ENCODE measurements at places on chromosomes 3 and 15. TPM values are rescaled to one million over a fixed set of nuclear protein-coding genes. Genes with fewer than 3 reads are reported as not detected.

The STXBP5L gene
- not detected for total RNA-seq

The HRG gene
- total RNA-seq, result 0.58 TPM

The PTH1R gene
- total RNA-seq, result not detected

The CCR5 gene
- total RNA-seq, result not detected

The CPB1 gene
- not detected for total RNA-seq

The SEMA6D gene
- not detected for total RNA-seq

The IL12A gene
- total RNA-seq, result 0.28 TPM

The BLM gene
- 19.1 TPM for total RNA-seq

The ADGRG7 gene
- not detected for total RNA-seq

The COL7A1 gene
- total RNA-seq, result 151 TPM

The MUC4 gene
- total RNA-seq, result 84.4 TPM

The NDN gene
- not detected for total RNA-seq

The TRPM1 gene
- not detected for total RNA-seq

The SCAMP5 gene
- 17.9 TPM for total RNA-seq

The CFAP20DC gene
- total RNA-seq, result 6.7 TPM

The SCG5 gene
- total RNA-seq, result 0.39 TPM

The SLC15A2 gene
- 2.8 TPM for total RNA-seq

All from PC-9 (cell line).